ENCODE measurements at places on chromosomes 5 and 9.
A peak's percentile ranks its signal among the peaks of the same experiment; 100 is the strongest.

DNA sequence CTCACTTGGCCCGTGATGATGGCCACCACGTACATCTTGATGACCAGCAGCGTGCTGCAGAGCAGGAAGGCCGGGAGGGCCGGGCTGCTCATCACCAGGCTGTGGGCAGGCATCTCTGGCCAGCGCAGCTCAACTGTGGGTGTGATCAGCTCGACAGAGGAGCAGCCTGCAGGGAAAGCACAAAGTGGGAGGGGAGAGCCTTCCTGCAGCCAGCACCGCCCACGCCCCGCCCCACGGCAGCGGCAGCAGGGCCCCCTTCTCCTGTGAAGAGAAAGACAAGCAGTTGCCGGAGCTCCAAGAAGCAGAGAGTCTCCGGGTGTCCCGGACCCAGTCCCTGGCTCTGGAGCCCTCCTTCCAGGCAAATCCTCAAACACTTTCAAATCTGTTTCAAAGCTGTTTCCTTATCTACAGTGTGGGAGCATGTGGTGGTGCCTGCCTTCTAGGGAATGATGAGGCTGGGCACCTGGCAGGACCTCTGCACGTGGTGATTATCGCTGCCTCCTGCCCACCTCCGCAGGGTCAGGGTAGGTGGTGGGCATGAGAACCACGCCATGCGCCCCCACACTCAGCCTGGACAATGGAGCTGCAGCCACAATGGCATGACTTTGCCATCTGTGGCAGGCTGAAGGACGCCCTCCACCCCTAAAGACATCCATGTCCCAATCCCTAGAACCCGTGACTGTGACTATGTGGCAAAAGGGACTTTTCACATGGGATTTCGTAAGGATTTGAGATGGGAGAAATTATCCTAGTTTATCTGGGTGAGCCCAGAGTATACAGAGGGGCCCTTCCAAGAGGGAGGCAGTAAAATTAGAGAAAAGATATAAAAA, at the start of gene PTGES:
PTGES (minus strand) TSS at position 143 of the 830 bp plus-strand sequence; CDS start at position 113, 30 bp downstream.
- peak; percentile 94 for DNase-seq

GRCh38 chr9:122536134-122536533, 9.0 kb upstream of the OR1N1 start:
- no peak for DNase-seq

DNA sequence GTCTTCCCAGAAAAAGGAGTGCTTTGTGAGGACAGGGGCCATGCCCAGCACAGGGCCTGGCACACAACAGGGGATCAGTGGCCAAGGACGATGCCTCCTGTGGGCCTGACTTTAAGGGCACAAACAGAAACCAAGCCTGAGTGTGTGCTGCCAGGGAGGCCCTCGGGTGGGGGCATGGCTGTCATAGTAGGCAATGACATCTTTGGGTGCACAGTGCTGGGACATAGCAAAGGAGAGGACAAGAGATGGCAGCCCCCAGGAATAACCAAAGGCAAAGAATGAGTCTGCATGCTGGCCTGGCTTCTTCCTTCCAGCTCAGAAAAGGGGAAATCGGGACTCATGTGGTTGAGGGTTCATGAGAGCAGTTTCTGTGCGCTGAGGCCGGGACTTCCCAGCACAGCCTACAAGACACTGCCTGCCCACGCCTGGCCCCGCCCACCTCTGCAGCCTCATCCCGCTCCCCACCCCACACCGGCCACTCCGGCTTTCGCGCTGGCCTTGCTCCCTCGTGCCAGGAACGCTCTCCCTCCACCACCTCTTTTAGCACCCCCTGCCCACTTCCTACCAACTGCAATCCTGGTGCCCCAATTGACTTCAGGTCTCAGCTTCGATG, 13.8 kb upstream of the LHX2 start:
- DNase-seq = peak; percentile 73

- no peak for DNase-seq
Observed at GRCh38 chr9:85515021-85515420, 226.7 kb downstream of the AGTPBP1 start.

DNA sequence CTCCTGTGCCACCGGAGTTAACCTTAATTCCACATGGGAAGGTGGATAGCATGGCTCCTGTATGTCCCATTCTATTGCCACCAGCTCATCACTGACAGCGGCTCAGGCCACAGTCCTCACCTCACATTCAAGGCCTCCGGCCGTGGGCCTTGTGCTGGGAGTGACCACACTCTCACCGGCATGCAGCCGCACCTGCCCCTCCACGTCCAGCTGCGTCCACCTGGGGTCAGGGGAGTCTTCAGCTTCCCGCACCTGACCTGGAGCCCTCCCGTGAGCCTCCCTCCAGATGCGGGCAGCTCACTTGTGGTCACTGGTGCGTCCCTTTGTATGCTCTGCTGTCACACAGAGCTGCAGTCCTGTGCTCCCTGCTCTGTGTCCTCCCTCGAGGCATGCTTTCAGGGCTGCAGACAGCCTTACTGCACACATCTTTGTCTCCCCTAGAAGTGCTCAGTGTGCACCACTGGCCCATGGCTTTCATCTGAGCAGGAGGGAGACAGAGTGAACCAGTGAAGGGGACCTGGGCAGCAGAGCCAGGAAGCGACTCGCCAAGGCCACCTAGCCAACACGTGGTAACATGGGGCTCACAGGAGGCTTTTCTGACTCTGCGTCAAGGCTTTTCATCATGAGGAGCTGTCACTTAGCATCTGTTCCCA, 210.1 kb downstream of the ERCC6L2 start:
- DNase-seq = peak; percentile 42

DNA sequence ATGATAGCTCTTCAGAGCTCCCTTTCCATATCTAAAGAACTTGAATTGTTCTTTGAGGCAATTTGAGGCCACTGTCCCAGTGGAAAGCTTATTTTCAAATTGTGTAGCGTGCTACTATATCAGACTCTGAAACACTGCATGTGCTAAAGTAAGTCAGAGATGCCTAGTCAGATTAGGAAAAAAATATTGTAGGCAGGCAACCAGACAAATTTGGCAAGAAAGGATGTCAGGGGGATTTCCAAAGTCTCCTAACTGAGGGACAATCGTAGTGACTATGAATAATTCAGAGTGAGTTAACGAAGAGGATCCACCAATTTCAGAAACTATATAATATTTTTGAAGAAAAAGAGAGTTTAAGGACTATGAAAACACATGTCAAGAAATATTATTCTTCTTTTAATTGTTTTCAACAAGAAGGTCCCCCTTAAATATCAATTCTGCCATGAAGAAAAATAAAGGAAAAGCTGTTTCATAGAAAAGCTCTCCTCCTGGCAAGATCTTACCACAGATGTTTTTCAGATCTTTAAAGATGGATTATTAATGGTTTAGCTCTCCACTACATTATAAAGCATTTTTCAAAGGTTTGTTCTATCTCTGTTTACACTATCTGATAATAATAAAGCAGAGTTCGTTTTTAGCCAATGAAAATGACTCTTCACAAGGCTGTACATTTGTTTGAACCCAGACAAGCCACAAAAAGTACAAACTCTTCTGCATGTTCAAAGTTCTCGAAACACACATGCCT, 273.5 kb upstream of the PTGER4 start:
- no peak for DNase-seq

- DNase-seq = no peak
Observed at GRCh38 chr5:59843511-59844213, 49.9 kb downstream of the PDE4D start.

DNA sequence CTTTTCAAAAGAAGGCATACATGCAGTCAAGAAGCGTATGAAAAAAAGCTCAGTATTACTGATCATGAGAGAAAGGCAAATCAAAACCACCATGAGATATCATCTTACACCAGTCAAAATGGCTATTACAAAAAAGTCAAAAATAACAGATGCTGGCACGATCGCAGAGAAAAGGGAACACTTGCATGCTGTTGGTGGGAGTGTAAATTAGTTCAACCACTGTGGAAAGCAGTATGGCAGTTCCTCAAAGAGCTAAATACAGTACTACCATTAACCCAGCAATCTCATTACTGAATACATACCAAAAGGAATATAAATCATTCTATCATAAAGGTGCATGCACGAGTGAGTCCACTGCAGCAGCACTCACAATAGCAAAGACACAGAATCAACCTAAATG, 24.5 kb downstream of the RETREG1 start:
- no peak for DNase-seq

GRCh38 chr5:116272281-116272941, 187.6 kb downstream of the COMMD10 start:
- no peak for DNase-seq

DNA sequence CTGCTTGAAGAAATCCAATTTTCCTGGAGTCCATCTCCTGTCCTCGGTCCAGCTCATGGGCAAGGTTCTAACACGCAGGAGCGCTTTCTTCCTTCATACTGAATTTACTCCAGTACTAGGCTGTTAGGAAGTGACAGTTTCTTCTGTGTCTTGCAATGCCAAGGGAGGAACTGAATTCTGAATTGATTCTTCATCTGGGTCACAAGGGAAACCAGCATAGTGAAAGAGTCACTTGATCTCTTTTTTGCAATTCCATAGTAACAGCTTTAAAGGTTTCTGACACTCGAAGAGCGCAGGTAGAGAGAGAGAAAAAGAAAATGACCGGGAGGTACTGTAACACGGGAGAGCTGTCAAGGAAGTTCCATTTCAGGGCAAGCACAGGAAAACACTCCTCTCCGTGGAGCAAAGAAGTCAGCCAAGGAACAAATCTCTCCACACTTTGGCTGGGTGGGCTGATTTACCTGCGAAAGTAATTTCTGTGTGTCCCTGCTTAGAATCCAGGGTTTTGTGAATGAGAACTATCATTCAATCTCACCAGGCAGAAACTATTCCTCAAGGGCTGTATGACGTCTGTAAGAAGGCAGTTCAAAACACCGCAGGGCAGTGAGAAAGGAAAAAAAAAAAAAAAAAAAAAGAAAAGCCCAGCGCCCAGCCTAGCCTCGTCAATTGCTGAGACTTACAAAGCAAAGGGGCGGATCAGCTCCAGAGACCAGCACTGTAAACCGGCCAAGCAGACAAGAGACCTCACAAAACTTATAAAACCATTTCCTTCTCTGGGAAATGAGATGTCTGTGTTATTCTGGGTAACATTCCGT, 617.8 kb downstream of the PDE4D start:
- no peak for DNase-seq

- no peak for DNase-seq
Observed at GRCh38 chr9:2083479-2083878, 68.3 kb downstream of the SMARCA2 start.

GRCh38 chr5:54013556-54014194, 296.7 kb downstream of the ARL15 start:
- DNase-seq = no peak

DNA sequence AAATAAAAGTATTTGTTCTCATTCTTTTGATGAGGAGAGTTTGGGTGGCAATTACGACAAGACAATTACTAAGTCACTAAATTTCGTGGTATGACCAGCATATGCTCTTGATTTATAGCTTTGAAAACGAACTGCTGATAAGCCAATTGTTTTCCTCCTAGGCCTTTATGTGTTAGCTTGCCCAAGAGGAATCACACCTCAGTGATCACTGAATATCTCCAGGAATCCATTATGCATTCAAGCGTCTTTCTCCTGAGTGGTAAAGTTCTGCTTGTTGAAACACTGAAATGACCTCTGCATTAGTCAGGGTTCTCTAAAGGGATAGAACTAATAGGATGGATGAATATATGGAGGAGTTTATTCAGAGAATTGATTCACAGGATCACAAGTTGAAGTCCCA, 677.7 kb upstream of the MEF2C start:
- DNase-seq = no peak

GRCh38 chr5:167793700-167794099, 497.7 kb upstream of the WWC1 start:
- DNase-seq = no peak
